ENCODE measurements at places on chromosomes 2 and 18. TPM values are rescaled to one million over a fixed set of nuclear protein-coding genes. Genes with fewer than 3 reads are reported as not detected.

The TMEM178A gene
- not detected for total RNA-seq

The CYP27A1 gene
- 8.6 TPM for total RNA-seq

The PTH2R gene
- not detected for total RNA-seq

The CHAC2 gene
- 14.1 TPM for total RNA-seq

The VPS54 gene
- total RNA-seq: 29.4 TPM

The ANKRD30BL gene
- not detected for total RNA-seq

The ESPNL gene
- total RNA-seq: not detected

The SLC4A5 gene
- total RNA-seq: not detected

The ALK gene
- not detected for total RNA-seq

The SOWAHC gene
- 11.1 TPM for total RNA-seq

The SLC9A4 gene
- total RNA-seq: not detected

The ZNF236 gene
- total RNA-seq: 7.4 TPM

The KCNF1 gene
- 1.0 TPM for total RNA-seq

The CERKL gene
- total RNA-seq: not detected

The SIX2 gene
- total RNA-seq: 0.09 TPM

The ADGRF3 gene
- not detected for total RNA-seq

The TRAPPC12 gene
- 35.7 TPM for total RNA-seq

The ZC3H6 gene
- 2.0 TPM for total RNA-seq

The TMEM17 gene
- 0.51 TPM for total RNA-seq

The PLEK gene
- 0.17 TPM for total RNA-seq

The POLR1A gene
- total RNA-seq: 26.2 TPM

The FSHR gene
- not detected for total RNA-seq

The REL gene
- total RNA-seq: 21.8 TPM

The TMEM247 gene
- not detected for total RNA-seq
